ENCODE measurements at places on chromosomes 5 and 9.

- DNase-seq = no peak
Observed at GRCh38 chr5:58737671-58738070, 154.8 kb downstream of the RAB3C start.

GRCh38 chr5:150196986-150197385 lies 7.1 kb downstream of the SLC6A7 start:
- DNase-seq = no peak

DNA sequence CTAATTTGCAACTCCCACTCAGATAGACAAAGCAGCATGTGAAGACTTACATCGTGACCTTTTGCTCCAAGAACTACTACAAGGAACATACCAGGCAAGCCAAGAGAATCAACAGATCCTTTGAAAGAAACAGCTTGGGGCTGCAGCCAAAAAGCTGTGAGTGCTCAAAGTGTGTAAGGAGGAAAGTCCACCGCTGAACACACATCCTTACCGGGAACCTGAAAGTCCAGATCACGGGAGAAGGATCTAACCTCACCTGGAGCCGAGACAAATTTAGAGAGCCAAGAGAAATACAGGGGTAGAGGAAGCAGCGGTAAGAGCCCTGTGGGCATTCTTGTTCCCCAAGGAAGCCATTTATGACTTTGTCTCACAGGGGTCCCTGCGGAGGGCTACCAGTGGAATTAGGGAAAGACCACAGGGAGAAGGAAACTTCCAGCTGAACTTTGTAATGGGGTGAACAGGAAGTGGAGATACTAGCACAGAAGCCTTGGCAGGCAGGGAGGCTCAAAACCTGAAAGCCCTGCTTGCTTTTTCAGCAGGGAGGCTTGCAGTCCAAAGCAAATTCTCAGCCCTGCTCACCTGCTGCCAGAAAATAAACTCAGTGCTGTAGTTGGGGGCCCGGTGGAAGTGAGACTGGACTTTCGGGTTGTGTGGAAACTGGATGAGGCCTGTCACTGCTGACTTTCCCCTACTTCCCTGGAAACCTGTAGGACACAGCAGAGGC lies 350.2 kb downstream of the DTWD2 start:
- no peak for DNase-seq

DNA sequence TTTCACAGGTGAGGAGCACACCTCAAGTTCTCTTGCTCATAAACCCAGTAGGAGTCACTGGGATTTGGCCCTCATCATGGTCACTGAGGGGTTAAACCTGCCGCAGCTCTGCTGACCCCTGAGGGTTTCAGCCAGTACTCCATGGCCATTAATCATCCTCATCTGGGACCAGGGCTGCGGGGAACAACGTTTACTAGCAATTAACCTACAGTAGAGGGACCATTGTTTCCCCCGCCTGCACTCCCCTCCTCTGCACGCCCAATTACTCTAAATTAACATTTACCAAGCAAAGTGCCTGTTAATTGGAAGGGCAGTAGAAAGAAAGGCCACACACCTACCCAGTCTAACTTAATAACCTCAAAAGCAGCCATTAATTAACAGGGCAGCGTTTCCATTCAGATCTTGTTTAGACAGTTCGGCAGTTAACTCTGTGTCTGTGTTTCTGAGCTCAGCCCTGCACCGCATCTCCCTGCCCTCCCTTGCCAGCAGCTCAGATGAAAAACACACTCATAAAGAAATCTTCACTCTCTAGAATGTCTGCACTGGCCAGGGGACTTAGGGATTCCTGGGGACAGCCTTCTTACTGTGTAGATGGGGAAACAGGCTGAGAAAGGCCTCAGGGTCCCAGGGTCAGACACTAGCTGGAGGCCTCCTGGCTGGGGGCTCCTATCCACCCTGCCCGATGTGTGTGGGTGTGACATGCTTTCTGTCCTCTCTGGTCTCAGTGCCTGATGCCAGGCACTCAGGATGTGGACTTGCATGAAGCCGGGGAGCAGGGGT lies 51.6 kb downstream of the ALG2 start:
- DNase-seq = no peak

- no peak for DNase-seq
Observed at GRCh38 chr5:9919306-9920030, 289.3 kb upstream of the TAS2R1 start.

- DNase-seq = no peak
Observed at GRCh38 chr9:11663913-11664312, 1029.3 kb upstream of the TYRP1 start.

GRCh38 chr9:126419475-126419874 lies 92.8 kb downstream of the MVB12B start:
- no peak for DNase-seq

Data from naive thymus-derived CD4-positive, alpha-beta T cell (primary cell).